PC-9 (cell line): ENCODE measurements at places on chromosomes 5 and 9.

GRCh38 chr5:19630876-19631275 lies 357.1 kb downstream of the CDH18 start:
- DNase-seq = peak; percentile 13

DNA sequence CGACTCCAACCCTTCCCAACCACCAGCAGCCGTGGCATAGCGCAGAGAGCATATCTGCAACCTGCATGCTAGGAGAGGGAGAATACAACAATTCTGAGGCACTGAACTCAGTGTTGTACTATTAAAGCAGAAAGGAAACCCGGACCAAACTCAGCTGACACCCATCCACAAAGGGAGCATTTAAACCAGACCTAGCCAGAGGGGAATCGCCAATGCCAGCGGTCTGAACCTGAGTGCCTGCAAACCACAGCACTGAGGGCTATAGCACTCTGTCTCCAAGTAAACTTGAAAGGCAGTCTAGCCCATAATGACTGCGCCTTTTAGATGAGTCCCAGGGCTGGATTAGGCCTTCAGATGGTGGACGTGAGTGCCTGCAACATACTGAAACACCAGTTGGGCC lies 494.4 kb upstream of the PTPRD start:
- no peak for DNase-seq

GRCh38 chr5:137265457-137265856 lies 233.7 kb downstream of the SPOCK1 start:
- no peak for DNase-seq

DNA sequence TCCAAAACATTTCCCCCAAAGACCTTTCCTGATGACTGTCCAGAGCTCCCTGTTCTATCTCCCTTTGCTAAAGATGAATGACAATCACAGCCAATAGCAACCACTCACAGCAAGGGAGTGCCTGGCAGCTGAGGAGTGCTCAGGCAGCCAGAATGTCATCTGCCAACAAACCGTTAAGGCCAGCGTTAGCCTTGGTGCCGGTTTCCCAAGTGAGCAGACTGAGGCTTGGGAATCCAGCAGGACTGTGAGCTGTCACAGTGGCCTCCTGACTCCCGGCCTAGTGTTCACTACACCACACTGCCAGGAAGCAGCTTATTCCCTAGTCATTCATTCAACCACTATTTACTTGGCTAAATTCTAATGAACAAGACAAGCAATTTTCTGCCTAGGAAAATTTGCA lies 24.7 kb downstream of the STK10 start:
- no peak for DNase-seq

DNA sequence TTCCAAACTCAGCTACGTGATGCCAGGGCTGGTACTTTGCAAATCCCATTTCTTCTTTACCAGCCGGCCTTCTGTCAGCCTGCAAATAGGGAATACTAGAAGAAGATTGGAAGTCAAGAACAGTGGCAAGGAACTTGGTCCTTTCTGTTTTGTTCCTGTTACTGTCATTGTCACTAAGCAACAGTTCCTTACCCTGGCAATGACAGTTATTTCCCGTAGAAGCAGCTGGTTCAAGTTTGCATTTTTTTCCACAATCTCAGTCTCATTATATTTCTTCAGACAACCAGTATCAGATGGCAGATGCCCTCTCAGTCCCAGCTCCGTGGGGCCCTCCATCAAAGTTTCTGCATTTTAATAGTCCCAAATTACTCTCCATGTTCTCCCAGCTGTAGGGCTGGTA lies 9.1 kb upstream of the C1QTNF2 start:
- no peak for DNase-seq

- no peak for DNase-seq
Measured at GRCh38 chr5:172445866-172446265, 8.5 kb downstream of the SH3PXD2B start.

GRCh38 chr5:75367401-75367800 lies 30.4 kb downstream of the HMGCR start:
- no peak for DNase-seq

DNA sequence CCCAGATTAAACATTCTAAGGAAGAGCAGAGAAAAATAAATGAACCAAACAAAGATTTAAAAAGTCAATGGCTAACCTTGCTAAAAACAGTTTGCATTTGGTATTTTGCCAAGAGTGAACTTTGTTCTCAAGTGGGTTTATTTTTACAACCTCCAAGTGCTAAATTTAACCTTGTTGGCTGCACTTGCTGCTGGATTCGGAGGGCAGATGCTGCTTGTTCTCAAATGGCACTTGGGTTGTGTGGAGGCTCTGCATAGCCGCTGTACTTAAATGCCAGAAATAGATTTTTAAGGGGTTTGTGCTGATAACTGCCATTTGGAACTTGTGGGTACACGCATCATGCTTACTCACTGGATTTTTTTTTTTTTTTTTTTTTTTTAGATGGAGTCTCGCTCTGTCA lies 13.3 kb upstream of the SPATA24 start:
- no peak for DNase-seq

GRCh38 chr9:111151537-111151936 lies 113.3 kb upstream of the LPAR1 start:
- DNase-seq = no peak

- DNase-seq = no peak
Measured at GRCh38 chr9:93009337-93010015, 49.0 kb upstream of the SUSD3 start.
